Type B pancreatic cell (in vitro differentiated cells): ENCODE measurements at places on chromosomes 6 and 20. TPM values are rescaled to one million over a fixed set of nuclear protein-coding genes. Genes with fewer than 3 reads are reported as not detected.

Gene PRSS35
- total RNA-seq, result 3.1 and 6.5 TPM in 2 replicates

GRCh38 chr6:11722220-11722619 lies 56.4 kb downstream of the ADTRP start:
- no peak overlapping the region for H3K4me3 ChIP-seq
- H3K4me1 ChIP-seq, result no peaks in the 10 kb centered on the region
- no peaks in the 10 kb centered on the region for H3K36me3 ChIP-seq
- H3K27me3 ChIP-seq, result peaks cover 4% of the 10 kb centered on the region
- H3K27ac ChIP-seq, result no peak overlapping the region

DNA sequence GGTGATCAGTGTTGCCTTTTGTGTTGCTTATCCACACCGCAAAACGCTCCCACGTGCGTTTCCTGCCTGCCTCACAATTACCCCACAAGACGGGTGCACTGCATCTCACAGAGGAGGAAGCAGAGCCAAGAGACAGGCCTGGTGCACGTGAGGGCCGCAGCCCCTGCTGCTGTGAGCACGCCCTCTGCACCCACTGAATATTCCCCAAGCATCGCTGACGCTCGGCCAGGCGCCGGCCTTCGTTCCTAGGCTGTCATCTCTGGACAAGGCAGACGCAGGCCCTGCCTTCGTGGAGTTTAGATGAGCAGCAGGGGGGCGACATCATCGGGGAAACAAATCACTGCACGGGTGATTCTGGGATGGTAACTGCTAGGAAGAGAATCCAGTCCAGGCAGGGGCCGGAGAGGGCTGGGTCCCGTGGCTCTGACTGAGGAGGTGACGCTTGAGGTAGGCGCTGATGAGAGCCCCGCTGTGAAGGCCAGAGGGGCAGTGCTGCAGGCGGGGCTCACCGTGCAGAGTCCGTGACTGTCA lies 162.4 kb upstream of the QKI start:
- no peaks in the 10 kb centered on the region for H3K36me3 ChIP-seq
- no peak overlapping the region for H3K4me3 ChIP-seq
- DNase-seq, result no peak
- no peak overlapping the region for H3K27ac ChIP-seq
- H3K4me1 ChIP-seq, result peaks cover 8% of the 10 kb centered on the region

- peak overlapping the region; percentile 33 for H3K27ac ChIP-seq
- H3K4me3 ChIP-seq, result no peak overlapping the region
- peaks cover 6% of the 10 kb centered on the region for H3K4me1 ChIP-seq
- peaks cover 43% of the 10 kb centered on the region for H3K36me3 ChIP-seq
These were observed 8.8 kb downstream of the POFUT1 start for GRCh38 chr20:32216179-32217142.

DNA sequence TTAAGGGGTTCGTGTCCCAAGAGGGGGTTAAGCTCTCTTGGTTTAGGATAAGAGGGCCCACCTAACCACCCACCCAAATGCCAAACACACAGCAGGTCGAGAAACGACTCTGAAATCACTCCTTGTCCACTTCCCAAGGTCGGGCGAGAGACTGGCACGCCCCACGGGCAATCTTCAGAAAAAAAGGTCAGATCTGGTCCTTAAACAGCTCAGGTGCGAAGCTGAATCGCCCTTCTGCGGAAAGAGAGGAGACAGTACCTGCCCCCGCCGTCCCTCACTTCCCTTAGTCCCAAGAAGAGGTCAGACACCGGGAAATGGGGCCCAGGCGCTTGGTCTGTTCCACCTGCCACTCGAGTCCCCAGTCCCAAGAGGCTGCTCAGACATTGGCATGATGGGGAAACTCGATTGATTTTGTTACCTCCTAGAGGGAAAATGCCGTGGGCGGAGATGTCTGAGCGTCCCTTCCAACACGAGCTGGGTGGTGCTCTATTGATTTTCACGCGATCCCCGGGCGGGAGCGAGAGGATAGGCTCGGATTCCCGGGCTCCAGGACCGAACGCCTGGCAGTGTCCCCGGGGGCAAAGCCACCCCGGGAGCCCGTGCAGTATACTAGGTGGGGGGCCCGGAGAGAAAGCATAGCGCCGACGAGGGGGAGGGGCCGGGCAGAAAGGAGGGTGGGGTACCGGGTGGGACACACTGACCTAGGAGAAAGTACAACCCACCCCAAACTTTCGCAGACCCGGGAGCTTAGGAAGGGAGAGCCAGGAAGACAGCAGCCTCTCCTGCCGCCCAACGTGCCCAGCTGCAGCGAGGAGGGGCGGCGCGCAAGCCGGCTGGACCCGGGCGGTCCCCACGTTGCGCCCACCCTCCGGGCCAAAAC lies 1.1 kb upstream of the SAMD5 start:
- H3K4me3 ChIP-seq, result peak overlapping the region; percentile 91
- peak overlapping the region; percentile 73 for H3K27ac ChIP-seq
- H3K4me1 ChIP-seq, result peaks cover 21% of the 10 kb centered on the region
- H3K36me3 ChIP-seq, result no peaks in the 10 kb centered on the region
- H3K27me3 ChIP-seq, result peaks cover 55% of the 10 kb centered on the region
